ENCODE measurements at places on chromosomes 13 and 19.

DNA sequence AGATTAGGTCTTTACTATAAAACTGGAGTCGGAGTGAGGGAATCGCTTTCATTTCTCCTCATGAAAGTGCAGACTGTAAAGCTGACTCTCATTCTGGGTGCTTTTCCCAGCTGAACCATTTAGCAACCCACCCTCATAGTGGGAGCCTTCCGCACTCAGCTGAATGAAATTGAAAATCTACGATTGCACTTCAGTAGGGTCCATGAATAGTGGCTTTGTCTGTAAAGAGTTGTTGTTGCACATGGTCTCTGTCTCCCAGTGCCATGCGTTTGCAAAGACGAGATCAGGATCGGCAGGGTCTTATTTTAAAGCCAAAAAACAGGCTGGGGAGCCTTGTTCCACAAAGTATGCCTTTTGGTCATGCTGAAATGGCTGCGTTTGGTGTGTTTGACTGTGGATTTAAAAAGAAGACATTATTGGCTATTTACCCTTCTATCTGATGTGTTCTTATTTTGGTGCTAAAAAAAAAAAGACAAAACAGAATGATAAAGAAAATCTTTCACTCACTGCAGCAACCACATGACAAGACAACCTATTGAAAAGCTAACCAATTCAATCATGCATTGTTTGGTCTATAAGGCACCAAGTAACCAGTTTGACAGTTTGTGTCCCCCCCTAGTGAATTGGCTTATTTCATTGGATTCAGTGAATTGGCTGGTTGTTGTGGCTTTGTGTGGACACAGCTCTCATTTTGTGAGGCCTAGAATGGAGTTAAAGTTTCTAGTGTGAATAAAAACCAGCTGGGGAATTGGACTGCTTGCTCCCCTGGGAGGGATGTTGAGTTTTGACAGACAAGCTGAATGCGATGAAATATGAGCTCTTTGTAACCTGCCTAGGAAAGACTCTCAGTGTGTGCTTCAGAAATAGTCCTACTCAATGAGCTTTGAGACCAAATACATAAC, 65.6 kb downstream of the ARHGAP35 start:
- DNase-seq, result no peak

- no peak for DNase-seq
Measured at GRCh38 chr13:98792785-98793495, 40.5 kb upstream of the SLC15A1 start.

GRCh38 chr19:38033658-38034491, 126.9 kb downstream of the SIPA1L3 start:
- peak; percentile 60 for DNase-seq

- DNase-seq, result peak; percentile 69
Measured at GRCh38 chr19:49019242-49019932, 2.5 kb upstream of the LHB start.

GRCh38 chr19:46520616-46521015, 24.9 kb upstream of the PNMA8B start:
- DNase-seq, result no peak

DNA sequence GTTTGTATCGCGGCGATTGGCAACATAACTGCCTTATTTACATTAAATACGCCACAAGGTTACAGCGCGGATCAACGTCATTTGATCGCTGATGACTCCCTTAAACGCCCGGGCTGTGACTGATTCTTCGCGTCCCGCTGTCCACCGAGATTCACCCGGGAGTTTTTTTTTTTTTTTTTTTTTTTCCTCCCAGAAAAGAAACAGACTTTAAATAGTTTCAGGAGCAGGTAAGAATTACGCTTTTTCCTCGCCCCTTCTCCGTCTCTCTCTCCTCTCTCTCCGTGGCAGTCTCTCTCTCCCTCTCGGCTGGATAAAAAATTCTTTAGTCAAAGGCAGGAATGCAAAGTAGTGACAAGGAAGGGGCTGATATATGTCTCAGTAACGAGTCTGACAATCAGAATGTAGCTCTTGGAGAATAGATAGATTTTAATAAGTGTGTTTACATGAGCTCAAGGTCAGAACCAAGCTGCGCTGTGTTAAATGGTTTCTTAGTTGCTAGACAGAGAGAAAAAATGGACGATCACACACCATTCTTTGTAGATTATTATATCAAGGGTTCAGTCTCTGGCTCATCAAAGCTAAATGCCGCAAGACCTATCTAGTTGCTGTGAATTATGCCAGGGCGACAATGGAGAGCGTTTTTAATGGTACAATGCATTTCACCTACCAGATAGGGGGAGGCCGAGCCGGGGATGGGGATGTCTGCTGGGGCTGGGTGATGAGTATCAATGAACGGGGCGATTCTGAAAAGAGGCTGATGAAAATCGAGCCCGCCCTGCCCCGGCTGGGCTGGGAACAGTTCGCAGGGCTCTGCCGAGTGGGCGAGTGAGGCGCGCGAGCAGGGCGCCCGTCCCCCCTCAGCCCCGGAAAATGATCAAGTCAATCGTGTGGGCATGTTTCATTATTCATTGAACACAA, 147.2 kb upstream of the ZNF536 start:
- no peak for DNase-seq

GRCh38 chr13:53121131-53121773, 92.6 kb downstream of the OLFM4 start:
- no peak for DNase-seq

DNA sequence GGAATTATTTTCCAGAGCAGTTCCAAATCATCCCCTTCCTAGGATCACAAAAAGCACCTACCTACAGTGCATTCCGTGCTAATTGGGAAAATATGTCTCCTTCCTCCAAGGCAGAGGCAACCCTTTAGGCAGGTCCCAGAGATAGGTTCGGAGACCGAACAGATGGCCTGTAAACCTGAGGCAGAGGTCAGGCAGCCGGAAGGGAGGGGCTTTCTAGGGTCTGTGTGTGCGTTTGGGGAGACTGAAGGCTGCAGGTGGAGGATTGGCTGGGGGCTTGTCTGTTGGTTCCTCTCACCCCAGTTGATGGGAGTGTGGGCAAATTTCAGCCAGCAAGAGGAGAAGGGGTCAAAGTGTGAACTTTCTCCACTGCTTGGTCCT, 7.1 kb downstream of the KCNN4 start:
- no peak for DNase-seq

DNA sequence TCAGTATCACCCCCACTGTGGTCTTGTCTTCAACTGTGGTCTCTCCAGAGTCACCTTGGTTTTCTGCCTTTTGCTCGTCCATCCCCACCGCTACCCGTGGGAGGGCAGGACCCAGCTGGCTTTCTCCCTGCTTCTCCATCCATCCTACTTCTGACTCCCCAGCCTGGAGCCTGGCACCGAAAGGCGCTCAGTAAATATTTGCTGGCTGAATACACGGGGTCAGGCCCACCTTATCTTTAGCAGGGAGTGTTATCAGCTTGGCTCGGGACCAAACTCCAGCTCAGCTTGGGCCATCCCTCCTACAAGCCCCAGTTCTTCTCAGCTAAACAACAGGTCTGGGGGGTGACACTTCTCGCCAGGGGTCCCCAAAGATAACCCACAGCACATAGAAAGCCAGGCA, 62.0 kb upstream of the KLF2 start:
- no peak for DNase-seq

DNA sequence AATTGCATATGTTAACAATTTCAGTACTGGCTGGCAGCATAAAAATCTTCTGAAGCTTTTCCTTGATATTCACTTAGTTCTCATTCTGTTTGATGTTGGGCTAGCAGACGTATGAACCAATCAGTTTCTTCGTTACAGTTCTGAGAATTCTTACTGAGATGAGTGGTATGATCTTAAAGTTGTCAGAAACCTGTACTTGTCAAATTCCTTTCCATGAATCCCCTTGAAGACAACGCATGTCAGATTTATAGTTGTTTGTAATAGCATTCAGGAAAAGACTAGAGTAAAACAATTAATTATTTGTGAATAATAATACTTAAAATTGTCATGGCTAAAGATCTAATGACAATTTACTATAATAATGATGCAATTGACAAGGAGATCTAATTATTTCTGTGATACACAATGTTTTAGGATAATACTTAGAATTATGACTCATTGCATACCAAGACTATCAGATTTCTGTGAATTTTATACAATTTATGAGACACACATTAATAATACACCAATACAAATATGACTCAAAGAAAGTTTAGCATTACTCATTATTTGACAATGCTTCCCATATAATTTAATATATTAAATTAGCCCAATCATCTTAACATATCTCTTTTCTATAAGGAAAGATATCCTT, 447.2 kb downstream of the RFC3 start:
- no peak for DNase-seq

- DNase-seq, result no peak
Measured at GRCh38 chr19:19594381-19594780, 24.1 kb downstream of the PBX4 start.

DNA sequence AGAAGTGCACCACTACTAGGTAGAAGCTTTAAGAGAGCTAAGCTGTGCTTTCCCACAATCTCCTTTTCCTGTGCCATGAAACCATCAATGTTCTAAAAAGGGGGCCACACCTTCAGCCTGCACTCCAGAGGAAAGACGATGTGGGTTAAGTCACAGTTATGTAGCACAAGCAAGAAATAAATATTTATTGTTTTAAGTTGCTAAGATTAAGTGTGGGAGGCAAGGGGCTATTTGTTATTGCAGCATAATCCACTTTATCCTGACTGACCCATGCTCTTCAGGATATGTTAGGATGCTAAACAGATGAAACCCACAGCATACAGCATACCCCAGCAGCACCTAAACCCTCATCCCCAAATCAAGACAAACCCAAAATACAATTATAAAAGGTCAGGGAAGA, 64.7 kb downstream of the MBD3L2B start:
- no peak for DNase-seq

GRCh38 chr19:6271251-6271650, 8.5 kb downstream of the MLLT1 start:
- no peak for DNase-seq

DNA sequence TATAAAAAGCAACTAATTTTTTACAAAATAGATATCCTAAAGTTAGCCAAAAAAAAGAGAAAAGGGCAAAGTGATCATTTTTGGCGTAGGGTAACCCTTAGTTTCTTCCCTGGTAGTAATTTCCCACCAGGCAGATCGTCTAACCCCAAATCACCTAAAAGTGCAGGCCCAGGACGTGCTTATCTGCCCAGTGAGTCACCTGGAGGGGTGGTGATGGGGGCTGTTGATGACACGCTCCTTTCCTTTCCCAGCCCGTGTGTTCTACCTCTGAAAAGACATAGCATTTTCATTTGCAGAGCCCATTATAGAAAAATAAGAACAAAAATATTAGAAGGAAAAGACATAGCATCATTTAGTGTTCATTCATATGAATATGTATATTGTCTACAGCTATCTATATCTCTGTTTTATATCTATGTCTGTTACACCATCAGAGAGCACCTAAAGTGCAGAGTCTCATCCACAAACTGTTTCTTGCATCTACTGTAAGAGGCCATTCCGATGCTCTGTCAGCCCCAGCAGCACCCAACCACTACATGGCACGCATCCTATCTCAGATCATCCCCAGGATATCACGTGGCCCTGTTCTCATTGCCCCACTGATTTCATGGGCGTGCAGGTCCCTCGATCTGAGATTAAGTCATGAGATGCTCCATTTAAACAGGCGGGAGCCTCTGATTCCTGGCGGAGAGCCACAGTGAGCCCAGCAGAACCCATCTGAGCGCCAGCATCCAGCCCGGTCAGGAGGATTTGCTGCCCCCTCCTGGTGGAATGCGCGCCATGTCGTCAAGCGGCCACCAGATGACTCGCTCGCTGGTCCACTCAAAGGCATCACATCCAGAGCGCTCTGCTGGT, 8.5 kb upstream of the LILRB3 start:
- peak; percentile 73 for DNase-seq

GRCh38 chr19:43914051-43914450, 21.0 kb downstream of the ZNF45 start:
- DNase-seq, result no peak

- no peak for DNase-seq
Measured at GRCh38 chr19:37932985-37933936, 26.3 kb downstream of the SIPA1L3 start.

- DNase-seq, result no peak
Measured at GRCh38 chr19:19778666-19779065, 42.9 kb downstream of the ZNF506 start.

DNA sequence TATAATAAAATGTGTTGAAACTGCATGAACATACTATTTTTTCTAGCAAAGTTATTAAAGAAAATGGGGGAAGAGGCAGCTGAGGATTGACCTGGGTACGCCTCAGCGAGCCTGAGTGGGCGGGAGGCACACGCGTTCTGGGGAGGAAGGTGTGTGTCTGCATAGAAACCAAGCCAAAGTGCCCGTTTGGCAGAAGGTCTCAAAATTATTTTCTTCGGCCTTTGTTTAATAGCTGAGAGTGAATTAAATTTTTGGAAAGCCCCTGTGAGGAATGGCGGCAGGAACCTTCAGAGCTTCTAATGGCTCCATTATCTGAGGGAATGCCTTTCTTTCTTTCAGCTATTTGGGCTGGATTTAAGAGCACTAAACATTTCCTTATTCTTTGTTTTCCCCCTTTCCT, 5.2 kb downstream of the ZIC2 start:
- no peak for DNase-seq

DNA sequence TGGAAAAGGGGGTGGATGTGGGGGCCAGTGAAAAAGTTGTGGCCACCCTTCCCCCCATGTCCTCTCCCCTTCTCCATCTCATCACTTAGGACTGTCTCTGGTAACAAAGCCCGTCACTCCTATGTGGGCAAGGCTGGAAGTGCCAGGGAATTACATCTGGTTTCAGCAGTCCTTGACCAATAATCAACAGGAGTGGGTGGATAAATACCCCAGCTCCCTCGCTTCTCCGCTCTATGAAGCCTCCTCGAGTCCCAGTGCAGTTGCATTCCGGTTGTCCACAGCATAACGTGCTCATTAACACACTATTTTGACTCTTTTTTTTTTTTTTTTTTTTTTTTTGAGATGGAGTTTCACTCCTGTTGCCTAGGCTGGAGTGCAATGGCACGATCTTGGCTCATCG, 31.5 kb downstream of the MYO1F start:
- DNase-seq, result no peak

DNA sequence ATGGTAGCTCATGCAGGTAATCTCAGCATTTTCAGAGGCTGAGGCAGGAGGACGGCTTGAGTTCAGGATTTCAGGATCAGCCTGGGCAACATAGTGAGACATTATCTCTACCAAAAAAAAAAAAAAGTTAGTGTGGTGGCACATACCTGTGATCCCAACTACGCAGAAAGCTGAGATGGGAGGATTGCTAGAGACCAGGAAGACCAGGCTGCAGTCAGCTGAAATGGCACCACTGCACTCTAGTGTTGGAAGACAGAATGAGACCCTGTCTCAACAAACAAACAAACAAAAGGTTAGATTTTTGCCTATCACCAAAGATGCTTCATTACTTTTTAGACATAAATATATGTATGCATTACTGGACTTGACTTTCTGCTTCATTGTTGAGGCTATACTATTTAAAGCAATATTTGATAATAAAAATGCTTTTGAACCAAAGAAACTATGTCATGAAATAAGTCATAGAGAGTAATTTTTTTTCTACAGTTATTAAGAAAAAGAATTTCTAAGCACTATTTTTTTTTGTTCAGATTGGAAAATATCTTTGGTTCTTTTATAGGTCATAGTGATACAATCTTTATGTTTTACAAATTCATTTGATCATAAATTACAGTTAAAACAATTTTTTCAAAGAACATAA, 1180.1 kb upstream of the ATXN8OS start:
- no peak for DNase-seq

DNA sequence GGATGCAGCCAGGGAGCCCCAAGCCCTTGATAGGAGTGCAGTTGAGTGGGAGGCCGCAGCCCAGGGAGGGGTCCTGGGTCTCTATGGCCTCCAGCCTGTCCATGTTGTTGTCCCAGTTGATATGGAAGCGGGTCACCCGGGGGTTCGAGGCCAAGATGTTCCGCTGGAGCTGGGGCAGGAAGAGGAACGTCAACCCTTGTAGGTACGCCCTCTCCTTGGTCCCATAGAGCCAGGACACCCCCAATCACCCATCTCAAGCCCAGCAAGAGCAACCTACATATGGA, 2.9 kb upstream of the PRKACA start:
- DNase-seq, result no peak
